ENCODE measurements at places on chromosomes 12 and 14. TPM values are rescaled to one million over a fixed set of nuclear protein-coding genes. Genes with fewer than 3 reads are reported as not detected.

DEPDC4 gene
- total RNA-seq = 0.71 TPM

CCDC184 gene
- 0.43 TPM for total RNA-seq

TNFRSF1A gene
- 112 TPM for total RNA-seq

LLPH gene
- 4.7 TPM for total RNA-seq

TPPP2 gene
- not detected for total RNA-seq

VDR gene
- total RNA-seq = 8.1 TPM

BTG1 gene
- total RNA-seq = 7.1 TPM
